ENCODE measurements at places on chromosomes 1 and 21.

GRCh38 chr1:4664606-4665005 lies 10.2 kb downstream of the AJAP1 start:
- DNase-seq = no peak

- no peak for DNase-seq
Measured at GRCh38 chr1:5708346-5709245, 283.6 kb downstream of the NPHP4 start.

- no peak for DNase-seq
Measured at GRCh38 chr1:115609021-115609420, 32.7 kb upstream of the VANGL1 start.

DNA sequence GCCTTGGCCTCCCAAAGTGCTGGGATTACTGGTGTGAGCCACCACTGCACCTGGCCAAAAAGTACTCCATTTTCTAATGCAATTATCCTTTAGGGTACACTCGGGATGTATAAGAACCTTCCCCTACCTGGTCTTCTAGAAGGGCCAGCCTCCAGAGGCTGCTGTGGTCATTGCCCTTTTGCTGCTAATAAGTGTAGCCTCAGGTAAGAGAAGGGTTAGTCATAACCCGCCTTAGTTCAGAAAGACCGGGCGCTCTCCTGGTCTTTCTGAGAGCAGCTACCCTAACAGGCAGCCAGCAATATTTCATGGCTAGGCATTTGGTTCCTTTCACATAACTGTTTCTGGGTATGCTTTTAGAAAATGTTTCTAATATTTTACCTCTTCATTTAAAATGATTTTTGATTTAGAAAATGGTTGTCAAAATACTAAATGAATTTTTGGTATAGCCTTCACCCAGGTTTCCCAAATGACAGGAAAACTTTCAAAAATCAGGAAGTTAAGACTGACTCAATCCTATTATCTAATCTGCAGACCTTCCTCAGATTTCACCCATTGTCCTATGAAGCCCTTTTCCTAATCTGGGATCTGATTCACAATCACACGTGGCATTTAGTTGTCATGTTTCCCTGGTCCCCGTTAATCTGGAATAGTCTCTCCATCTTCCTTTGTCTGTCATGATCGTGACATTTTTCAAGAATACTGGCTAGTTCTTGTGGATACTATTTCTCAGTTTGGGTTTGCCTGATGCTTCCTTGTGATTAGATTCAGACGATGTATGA lies 479.0 kb downstream of the SIPA1L2 start:
- DNase-seq = no peak

GRCh38 chr1:147842578-147842977 lies 60.0 kb upstream of the GJA8 start:
- no peak for DNase-seq

GRCh38 chr1:247338723-247339275 lies 7.1 kb upstream of the ZNF496 start:
- no peak for DNase-seq

DNA sequence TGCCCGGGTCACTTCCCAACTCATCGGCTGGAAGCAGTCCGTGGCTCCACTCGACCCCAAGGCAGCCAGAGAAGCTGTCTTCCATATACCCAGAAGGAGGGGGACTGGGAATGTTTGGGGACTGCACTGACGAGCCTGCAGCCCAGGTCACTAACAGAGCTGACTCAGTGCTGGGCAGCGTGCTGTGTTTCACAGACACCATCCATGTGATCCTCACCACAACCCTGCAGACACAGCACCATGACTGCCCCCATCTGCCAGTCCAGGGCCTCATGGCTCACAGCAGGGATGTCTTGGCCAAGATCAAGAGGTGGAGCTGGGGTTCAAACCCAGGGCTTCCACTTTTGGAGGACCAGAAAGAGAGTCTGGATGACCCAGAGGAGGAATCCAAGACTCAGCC lies 67.9 kb downstream of the KLHDC7A start:
- DNase-seq = no peak

All from GDM1 (cell line).